ENCODE measurements at places on chromosomes 13 and 19.

DNA sequence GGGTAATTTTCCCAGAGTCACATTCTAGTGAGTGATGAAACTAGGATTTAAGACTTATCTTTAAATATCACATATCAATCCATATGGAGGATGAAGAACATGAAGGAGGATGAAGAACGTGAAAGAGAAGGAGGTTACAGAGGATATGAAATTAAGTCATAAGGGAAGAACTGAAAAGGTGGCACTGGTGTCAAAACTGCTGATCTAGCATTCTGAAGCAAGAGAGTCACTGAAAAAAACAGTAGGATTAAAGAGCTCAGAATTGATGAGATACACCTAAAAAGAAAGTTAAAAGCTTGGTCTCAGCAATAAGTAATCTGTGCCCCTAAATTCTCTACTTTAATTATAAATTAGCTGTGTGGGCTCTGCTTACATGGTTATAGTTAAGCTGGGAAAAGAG lies 156.5 kb downstream of the KCTD12 start:
- no peak for DNase-seq

DNA sequence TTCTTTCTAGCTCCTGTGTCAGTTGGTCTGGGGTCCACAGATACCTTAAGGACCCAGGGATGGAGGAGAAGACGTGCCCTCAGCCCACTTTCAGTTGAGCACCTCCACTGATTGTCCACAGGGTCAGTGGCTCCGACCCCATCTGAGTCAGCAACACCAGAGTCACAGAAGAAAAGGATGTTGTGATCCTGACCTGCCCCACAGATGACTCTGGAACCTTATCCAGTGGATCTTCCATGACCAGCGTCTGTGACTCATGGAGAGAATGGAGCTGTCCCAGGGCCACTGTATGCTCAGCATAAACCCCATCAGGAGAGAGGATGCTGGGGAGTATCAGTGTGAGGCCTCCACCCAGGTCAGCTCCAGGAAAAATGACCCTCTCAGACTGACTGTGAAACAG lies 22.0 kb downstream of the CEACAM4 start:
- no peak for DNase-seq

GRCh38 chr19:38949580-38950367 lies 19.0 kb downstream of the MRPS12 start:
- peak; percentile 88 for DNase-seq

DNA sequence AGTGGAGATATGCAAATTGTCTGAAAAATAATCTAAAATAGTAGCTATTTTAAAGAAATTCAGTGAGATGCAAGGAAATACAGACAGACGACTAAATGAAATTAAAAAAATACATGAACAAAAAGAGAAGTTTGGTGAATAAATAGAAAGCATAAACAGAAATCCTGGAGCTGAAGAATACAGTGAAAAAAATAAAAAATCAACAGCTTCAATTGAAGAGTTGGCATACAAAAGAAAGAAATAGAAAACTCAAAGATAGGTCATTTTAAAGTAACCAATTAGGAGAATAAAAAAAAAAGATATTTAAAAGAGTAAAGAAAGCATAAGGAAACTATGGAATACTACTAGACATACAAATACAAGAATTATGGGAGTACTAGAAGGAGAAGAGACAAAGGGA lies 2191.5 kb upstream of the PCDH20 start:
- DNase-seq = no peak

DNA sequence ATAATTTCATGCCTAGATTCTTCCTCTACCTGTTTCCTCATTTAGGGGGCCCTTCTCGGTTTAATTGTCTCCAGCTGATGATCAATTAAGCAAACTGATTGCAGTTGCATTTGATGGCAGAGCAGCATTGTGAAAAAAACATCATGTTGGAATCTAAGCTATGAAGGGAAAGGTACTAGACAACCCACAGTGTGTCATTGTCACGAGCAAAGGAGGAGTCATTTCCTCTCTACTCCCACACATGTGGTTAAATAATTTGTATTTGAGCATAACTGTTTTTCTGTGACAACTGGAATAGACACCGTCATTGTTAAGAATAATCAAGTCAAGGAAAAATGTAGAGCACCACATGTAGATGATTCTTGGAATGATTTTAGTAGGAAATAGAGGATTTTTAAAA lies 240.3 kb downstream of the DCT start:
- no peak for DNase-seq

DNA sequence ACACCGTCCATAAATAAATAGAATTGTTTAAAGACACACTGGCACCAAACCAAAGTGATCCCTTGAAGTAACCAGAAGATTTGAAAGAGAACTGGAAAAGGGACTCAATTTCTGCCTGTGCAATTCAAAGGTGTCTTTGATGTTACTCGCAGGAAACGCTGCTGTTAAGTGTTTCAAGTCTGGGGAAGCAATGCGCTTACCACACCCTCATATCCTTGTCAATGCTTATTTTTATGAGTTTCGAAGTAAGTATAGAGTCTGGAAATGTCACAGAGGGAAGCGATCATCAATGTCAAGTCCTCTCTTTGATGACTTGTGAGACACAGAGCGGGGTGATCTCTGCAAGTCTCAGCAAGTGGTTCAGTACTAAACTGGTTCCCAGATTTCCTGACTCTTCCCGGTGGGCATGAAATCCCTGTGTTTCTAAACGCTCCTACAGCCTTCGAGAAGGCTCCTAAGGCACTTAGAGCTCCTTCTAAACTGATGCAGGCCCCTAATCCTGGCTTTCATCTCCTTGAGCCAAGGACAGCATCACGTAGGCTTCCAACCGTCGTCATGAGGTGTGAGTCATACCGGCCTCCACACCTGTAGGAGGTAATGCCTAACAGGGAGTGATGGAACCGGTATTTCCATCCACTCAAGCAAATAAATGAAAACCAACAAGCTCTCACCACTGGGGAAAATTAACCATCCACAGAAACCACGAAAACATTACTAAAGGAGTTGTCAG lies 22.8 kb downstream of the SYDE1 start:
- DNase-seq = no peak

GRCh38 chr13:113962975-113963374 lies 10.9 kb downstream of the C13orf46 start:
- DNase-seq = no peak

All from activated naive CD4-positive, alpha-beta T cell treated with anti-CD3 and anti-CD28 coated beads, Interleukin-2, amount 50 U/mL, for 72 hours (primary cell).